ENCODE measurements at places on chromosomes 3 and 15.

DNA sequence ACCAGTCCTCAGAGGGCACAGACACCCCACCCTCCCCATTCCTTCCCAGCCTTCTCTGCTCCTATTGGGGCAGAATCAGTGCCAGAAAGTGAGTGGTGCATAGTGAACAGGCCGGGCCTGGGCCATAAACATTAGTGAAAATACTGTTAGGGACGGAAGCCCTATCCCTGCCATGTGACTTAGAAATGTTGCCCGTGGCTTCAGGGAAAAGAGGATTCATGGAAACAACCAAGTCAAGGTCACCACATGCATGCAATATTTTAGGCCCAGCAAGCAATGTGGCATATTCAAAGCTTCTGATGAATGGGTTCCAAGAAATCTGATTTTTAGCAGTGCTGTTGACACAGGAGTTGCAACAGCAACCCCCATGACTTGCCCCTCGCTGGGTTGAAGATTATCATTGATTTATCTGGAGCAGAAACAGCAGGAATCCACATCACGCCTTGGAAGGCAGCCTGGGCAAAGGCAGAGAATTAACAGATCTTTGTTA lies 52.3 kb downstream of the CCNL1 start:
- no peak for DNase-seq

GRCh38 chr15:68209272-68209671 lies 4.1 kb upstream of the CALML4 start:
- no peak for DNase-seq

DNA sequence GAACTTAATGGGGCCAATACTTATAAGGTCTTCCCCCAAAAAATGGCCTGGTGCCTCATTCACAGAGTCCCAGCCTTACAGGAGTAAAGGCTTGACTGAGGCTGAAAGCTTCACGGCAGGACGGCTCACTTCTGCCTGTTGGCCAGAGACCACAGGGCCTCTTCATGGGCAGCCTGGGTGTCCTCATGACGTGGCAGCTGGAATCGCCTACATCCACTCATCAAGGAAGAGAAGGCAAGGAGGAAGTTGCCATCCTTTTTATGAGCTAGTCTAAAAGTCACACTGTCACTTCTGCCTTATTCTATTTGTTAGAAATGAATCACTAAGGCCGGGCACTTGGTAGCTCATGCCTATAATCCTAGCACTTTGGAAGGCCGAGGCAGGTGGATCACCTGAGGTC lies 89.3 kb upstream of the DGKG start:
- DNase-seq = no peak

DNA sequence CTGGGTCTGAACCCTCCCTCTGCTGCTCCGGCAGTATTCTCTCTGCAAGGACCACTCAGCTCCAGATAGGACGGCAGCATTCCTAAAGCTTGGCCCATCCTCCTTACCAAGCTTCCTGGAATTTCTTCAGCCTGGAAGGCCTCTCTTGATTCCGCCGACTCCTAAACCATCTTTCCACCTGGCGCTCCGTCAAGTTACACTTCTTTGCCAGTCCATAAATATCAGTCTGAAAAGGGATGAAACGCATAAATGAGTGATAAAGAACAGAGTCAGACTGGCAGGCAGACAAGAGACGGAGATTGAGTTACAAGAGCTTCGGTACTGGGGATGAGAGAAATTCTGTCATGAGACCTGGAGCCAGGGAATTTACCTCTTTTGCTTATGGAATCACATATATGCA lies 44.3 kb downstream of the CERS3 start:
- no peak for DNase-seq

DNA sequence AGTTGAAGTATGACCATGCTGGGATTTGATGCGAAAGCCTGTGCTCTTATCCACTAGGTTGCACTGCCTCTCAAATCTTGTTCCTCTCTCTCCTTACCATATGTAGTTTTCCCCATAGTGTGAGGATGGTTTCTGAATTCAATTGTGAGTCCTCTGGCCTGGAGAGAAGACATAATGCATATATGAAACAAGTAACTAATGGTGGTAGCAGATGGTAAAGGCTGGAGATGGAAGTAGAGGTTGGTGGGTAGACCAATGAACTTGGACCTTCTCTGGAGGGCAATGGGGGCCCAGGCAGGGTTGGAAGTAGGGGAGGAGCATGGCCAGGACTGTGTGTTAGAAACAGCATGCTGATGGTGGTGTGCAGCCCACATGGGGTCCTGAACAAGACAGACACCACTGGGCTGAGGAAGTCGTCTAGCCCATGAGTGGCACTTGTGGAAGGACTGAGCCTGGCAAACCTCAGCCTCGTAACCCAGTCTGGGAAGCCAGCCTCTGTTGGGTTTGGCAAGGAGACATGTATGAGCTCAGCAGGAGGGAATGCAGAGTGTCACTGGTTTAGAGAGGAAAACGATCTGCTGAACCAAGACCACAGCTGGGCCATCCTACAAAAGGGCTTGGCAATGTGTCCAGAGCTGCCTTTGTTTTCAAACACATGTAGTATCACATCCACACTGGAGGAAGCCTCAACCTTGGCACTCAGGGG lies 18.5 kb upstream of the LMCD1 start:
- no peak for DNase-seq

- DNase-seq = no peak
Observed at GRCh38 chr3:173003471-173003870, 137.6 kb downstream of the SPATA16 start.

GRCh38 chr3:65521032-65521431 lies 517.7 kb downstream of the MAGI1 start:
- DNase-seq = no peak

GRCh38 chr15:85491691-85492090 lies 111.3 kb downstream of the AKAP13 start:
- no peak for DNase-seq

DNA sequence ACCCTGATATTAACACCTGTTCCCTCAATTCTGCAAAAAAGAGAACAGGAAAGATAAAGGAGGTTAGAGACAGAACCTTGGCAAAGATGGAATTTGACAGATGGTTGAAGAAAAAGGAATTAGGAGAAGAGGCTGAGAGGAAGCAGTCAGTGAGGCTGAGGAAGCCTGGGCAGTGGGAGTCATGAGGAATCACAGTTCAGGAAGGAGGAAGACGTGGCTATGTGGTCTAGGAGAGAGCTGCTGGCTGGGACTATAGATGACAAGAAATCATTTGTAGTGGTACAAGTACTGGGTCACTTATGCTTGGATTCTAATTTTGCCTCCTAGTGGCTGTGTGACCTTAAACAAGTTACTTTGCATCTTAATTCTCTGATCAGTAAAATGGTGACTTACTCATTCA lies 49.0 kb downstream of the LARS2 start:
- no peak for DNase-seq

- no peak for DNase-seq
Observed at GRCh38 chr3:98777286-98777685, 14.1 kb downstream of the ST3GAL6 start.

GRCh38 chr15:39573844-39574243 lies 7.0 kb upstream of the THBS1 start:
- DNase-seq = no peak

GRCh38 chr3:73475175-73475574 lies 149.6 kb downstream of the PDZRN3 start:
- DNase-seq = no peak

- no peak for DNase-seq
Observed at GRCh38 chr3:150810641-150811040, 47.7 kb upstream of the SIAH2 start.

GRCh38 chr15:42133886-42134502 lies 22.4 kb downstream of the PLA2G4F start:
- DNase-seq = peak; percentile 25

DNA sequence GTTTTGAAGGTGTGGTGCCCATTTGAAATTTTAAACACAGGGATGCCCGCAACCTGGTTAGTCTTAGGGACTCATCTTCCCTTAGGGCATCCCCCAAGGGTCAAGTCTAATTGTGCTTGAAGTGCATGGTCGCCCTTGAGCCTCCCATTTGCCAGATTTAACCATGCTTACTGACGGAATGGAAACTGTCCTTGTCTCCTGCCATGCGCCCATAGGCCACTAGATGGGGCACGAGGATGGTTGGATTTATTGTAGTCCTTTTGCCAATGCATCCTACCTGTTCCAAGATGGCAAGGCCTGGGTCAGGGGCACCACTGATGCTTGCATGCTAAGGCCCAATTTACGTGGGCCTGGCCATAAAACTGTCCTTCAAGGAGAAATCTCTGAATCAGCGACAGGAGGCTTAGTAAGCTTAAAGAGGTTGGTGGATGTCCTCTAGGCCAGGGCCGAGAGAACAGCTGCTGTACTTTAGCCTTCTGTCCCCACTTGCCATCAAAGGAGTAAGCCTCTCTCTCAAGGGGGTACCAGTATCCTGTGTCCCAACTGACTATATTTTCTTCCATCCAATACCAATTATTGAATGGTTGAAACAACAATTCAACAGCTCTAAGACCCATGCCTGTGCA lies 355.4 kb downstream of the OTOL1 start:
- no peak for DNase-seq

- no peak for DNase-seq
Observed at GRCh38 chr3:40623567-40623966, 98.8 kb downstream of the ZNF621 start.

DNA sequence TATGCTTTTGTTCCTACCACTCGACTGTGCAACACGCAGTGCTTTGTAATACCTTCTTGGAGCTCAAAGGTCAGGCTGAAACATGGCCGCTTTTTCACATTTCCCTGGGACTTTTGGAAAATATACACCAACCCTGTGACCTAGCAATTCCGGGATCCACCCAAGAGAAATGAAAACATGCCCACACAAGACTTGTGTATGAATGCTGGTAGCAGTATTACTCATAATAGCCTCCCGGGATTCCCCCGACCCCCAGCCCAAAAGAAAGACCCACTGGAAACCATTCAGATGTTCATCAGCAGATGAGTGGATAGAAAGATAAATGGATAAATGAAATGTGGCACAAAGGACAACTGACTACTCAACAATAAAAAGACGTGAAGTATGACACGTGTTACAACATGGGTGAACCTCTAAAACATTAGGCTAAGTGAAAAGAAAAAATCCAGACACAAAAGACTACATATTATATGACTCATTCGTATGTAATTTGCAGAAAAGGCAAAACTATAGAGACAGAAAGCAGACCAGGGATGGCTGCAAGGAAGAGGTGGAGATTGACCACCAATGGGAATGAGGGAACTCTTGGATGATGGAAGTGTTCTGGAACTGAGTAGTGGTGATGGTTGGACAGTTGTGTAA lies 104.1 kb downstream of the PGPEP1L start:
- DNase-seq = no peak

- DNase-seq = no peak
Observed at GRCh38 chr15:37709669-37710068, 224.8 kb upstream of the TMCO5A start.

DNA sequence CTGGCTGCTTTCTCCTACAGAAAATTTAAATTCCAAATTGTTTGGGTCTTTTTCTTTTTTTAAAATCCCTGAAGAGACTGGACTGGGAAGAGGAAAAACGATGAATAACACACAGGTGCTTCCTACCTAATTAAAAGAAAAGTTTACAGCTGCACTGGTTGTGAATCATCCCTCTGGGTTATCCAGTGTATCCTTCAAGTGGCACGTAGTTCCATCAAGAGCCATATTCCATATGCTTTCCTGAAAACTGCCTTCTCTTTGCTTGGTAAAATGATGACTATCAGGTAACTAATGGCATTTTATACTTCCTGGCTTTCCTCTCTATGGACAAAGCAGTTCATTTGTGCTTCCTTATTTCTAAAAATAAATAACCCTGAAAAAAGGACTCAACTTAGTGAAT lies 123.2 kb downstream of the MAGI1 start:
- DNase-seq = no peak

- no peak for DNase-seq
Observed at GRCh38 chr3:46711305-46711704, 6.4 kb downstream of the PRSS50 start.
